ENCODE measurements at places on chromosomes 11 and 22.
A peak's percentile ranks its signal among the peaks of the same experiment; 100 is the strongest.

GRCh38 chr22:29393019-29393608, 4.7 kb upstream of the AP1B1 start:
- no peak for DNase-seq

- no peak for DNase-seq
Measured at GRCh38 chr11:67332081-67332691, 21.2 kb downstream of the POLD4 start.

GRCh38 chr22:20591660-20592310, 84.4 kb downstream of the MED15 start:
- no peak for DNase-seq

DNA sequence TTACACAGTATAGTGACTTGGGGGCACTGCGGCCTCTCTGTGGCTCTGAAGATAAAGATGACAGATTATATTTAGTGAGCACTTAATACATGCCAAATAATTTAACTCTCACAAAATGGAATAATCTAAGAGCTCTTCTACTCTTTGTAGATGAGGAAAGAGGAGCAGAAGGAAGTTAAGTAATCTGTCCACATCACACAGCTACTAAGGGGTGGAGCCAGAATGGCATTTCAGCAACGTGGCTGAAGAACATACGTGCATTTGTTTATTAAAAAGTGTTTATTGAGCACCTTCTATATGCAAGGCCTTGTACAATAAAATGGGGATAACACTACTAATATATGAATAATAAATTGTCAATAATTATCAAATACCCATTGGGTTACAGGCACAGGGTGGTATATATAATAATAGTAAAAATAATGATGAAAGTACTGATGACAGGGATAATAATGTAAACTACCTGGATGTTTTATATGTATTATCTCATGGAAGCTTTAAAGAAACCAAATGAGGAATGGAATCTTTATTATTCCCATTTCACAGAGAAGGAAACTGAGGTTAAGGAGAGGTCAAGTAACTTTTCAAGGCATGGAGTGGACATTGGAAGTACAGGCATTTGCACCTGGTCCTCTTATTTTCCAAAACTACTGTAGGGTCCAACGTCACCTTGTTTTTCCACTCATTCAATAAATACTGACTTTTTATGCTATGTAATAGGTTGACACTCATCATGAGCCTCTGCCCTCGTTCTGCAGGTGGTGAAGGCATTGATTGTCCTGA, 38.0 kb upstream of the IL17RA start:
- no peak for DNase-seq

- DNase-seq, result no peak
Measured at GRCh38 chr11:12141283-12141682, 30.9 kb downstream of the MICAL2 start.

- DNase-seq, result no peak
Measured at GRCh38 chr11:114622858-114623257, 27.3 kb upstream of the NXPE4 start.

DNA sequence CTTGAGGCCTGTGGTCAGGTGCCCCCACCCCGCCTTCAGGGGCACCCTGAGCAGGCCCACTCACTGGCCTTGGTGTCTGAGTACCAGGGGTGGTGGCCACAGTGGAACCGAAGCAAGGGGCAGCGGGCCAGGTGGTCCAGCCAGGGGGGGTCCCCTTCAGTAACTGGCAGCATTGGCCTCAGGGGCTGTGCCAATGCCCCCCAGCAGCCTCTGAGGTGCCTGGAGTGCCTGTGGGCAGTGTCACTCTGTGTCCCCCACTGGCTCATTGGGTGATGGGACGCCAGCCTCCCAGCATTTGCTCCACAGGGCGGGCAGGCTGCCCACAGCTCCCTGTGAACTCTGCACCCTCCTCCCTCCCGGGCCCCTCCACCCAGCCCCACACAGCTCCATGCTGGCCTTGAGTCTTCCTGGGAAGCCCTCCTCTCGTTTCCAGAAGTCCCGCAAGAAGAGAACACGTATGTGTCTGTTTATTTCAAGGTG, 29.5 kb upstream of the CARS1 start:
- no peak for DNase-seq

DNA sequence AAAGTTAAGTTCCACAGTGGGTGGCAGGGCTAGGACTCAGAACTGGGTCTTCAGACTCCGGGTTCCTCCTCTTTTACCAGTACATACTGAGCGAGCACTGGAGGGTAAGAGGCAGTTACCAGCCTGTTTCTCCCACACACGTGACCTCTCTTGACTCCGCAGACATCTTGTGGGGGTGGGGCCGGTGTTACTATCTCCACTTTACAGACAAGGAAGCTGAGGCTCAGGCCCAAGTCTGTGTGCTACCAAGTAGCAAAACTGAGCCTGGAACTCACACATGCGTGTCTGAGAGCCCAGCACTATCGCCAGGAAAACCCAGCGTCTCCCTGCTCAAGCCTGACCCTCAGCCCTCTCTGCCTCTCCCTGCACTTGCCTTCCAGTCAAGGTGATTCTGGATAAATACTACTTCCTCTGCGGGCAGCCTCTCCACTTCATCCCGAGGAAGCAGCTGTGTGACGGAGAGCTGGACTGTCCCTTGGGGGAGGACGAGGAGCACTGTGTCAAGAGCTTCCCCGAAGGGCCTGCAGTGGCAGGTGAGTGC, 16.0 kb upstream of the SMIM35 start:
- no peak for DNase-seq

GRCh38 chr11:132123449-132123848, 753.0 kb downstream of the NTM start:
- no peak for DNase-seq

GRCh38 chr22:37425800-37426705, 1.2 kb downstream of the ELFN2 start:
- DNase-seq, result no peak

DNA sequence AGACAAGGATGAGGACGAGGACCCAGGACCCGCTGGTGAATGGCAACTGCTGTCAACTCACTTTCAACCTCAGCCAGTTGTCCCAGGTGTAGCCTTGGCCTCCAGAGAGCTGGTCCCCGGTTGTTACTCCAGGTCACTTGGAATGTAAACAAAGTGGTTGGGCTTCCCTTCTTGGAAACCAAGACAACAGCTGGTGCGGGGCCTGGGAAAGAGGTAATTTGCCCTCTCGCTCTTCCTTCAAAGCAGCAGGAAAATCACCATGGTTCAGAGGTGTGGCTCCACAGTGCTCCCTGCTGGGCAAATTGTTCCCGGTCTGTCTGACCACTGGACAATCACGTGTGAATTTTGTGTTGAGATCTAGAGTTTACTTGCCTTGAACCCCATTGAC, 15.0 kb downstream of the SLC1A2 start:
- DNase-seq, result no peak

- DNase-seq, result no peak
Measured at GRCh38 chr11:16440136-16440535, 83.8 kb upstream of the SOX6 start.

GRCh38 chr22:45009606-45010531, at the start of gene PHF21B:
Gene PHF21B, minus strand, starts transcription at chr22:45010005. Its CDS starts 456 bp downstream, at chr22:45009549.
- peak; percentile 49 for DNase-seq

GRCh38 chr11:44629732-44630345, 64.4 kb downstream of the CD82 start:
- no peak for DNase-seq

DNA sequence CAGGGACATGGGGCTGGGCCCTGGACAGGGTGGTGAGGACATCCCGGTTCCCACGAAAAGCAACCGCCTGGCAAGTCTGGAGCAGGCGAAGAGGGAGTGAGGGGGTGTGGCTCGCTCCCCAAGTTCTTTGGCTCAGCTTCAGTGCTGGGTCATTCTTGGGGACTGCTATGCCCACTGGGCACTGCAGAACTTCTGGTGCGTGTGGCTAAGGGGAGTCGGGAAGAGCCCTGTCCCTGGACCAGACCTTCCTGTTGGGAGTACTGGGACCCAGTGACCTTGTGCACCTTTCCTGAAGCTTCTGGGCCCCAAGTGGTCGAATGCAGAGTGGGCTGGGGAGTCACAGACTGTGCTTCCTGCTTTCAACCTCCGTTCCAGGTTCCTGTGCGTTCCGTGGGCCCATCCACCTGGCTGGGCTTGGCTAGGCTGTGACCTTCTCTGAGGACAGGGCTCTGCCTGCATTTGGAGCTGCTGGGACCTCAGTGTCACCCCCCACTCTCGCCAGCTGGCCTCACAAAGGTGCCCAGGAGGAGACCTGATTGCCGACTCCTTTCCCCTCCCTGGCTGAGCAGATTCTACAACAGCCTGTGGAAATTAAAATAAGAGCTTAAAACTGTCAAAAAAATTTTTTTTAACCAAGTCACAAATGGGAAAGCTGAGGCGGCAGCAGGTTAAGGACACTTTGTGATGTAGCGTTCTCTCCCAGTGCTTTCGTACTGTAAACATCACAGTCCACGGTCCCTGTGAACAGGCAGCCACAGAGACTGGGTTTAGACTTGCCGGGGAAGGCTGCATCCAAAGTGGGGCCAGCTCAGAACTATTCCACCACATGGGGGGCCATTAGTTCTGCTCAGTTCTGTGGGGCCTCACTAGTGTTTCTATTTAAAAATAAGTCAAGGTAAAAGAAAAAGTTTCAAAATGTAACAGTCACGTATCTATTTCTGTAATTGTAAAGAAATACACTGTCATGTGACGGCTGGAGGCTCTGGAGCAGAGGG, 63.8 kb upstream of the WNT7B start:
- DNase-seq, result no peak

DNA sequence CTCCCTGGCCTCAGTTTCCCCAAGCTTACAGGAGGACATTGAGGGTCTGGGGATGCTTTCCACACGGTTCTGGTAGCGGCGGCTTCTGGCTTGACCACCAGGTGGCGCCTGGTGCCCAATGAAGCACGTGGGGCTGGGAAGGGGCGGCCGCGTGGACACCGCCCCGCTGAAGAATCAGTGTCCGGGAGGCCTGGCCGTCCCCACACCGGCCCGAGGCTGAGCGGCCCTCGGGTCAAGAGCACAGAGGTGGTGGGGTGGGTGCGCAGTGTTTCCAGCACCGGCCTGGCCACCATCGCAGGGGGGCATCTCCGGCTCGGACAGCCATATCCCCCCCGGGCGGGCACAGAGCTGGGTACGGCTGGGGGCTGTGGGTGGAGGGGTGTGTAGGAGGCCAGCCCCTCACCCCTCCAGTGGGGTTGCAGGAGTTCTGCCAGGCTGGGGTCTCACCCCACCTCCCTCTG, 27.8 kb upstream of the PPARA start:
- DNase-seq, result peak; percentile 79

DNA sequence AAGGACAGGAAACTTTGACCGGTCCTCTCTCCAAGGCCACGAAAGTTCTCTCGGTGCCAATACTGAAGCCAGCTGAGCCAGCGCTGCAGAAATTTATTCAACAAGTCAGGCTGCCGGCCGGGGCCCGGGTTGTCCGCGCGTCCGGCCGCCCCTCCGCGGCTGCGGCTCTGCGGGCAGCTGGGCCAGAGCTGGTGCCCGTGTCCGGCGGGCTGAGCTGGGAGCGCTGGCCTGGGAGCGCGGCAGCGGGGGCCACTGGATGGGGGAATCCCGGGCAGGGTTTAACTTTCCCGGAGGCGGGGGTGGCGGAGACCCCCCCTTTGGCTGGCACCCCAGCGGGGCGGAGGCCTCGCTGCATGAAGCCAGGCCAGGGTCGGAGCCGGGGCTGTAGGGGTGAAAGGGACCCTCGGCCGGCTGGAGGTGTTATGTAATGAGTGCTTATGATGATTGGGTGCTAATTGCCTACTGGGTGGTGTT, 12.3 kb upstream of the CACNA1I start:
- no peak for DNase-seq

DNA sequence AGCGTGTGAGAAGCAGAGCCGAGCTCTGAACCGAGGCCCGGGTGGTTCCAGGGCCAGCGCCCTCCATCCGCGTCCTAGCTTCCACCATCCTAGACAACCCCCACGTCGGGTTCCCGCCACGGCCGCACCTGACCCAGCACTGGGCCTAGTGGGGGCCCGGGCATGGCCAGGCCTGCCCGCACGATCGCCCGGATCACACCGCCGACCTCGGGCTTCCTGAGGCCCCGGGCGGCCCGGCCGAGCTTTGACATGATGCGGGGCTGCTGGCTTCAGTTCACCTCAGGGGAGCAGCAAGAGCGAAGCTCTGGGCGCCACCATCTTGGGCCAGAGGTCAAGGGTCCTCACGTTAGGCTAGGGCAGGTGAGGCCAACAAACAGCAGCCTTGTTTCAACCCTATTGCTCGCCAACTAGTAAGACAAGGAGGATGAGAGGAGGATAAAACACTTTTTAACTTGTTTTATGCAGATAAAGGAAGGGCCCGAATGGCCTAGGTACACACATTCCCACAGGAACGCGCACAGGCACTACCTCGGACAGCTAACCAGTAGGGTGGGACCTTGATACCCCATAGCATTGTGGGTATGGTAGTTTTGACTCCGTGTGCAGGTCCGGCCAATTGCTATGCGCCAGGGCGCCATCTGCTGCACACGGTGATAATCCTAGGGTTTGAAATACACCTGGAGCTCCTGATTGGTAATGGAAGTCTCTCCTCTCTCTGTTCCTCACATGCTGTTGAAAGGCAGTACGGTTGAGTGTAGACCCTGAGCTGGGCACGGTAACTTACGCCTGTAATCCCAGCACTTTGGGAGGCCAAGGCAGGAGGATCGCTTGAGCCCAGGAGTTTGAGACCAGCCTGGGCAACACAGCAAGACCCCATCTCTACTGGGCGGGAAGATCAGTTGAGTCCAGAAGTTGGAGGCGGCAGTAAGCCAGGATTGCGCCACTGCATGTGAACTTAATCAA, at the start of gene MRPL11:
TSS of gene MRPL11 (minus strand) at position 345 of the 963 bp plus-strand sequence. CDS start at position 251, 94 bp downstream.
- DNase-seq, result peak; percentile 94

GRCh38 chr11:2673871-2674471, 25.8 kb downstream of the KCNQ1OT1 start:
- DNase-seq, result no peak

DNA sequence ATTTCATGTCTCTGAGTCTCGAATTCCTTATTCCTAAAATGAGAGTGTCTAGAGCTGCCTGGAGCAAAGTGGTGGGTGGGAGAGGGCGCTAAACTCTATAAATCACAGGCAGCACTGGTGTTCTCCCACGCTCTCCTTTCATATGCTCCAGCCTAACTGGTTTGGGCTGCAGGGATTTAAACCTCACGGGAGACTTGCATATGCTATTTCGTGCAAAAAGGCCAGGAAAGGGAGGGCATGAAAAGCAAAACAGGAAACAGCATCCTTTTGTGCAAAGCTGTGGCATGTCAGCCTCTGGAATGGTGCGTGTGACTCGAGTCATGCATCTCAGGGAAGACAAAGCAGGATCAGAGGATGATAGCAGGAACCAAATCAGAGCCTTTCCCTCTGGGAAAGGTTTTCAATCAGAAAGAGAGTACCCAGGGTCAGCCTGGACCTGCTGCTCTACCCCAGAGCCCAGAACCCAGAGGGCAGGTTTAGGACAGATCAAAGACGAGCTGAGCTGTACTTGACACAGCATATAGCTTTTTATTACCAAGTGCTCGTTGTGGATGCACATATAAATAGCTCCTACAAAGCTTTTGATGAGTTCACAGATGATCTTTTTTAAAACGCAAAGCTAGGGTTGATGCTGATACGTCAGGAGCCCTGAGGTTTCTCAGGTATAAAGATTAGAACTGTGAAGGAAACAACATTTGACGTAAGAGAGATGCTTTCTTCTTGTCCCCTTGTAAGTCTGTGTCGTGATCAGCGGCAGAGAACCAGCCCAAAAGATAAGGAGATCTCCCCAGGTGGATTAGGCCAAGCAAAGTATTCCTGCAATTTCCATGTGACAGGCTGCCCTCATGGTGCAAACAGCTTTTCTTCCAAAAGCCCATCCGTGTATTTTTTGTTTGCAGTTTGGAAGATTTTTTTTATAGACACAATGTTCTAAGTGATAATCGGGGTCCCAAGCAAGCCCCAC, 46.2 kb upstream of the YWHAH start:
- DNase-seq, result no peak

All from muscle of back (tissue), 13 donors.